ENCODE measurements at places on chromosomes 3 and 15.

GRCh38 chr15:60044636-60045270, 40.6 kb downstream of the FOXB1 start:
- no peak for DNase-seq

DNA sequence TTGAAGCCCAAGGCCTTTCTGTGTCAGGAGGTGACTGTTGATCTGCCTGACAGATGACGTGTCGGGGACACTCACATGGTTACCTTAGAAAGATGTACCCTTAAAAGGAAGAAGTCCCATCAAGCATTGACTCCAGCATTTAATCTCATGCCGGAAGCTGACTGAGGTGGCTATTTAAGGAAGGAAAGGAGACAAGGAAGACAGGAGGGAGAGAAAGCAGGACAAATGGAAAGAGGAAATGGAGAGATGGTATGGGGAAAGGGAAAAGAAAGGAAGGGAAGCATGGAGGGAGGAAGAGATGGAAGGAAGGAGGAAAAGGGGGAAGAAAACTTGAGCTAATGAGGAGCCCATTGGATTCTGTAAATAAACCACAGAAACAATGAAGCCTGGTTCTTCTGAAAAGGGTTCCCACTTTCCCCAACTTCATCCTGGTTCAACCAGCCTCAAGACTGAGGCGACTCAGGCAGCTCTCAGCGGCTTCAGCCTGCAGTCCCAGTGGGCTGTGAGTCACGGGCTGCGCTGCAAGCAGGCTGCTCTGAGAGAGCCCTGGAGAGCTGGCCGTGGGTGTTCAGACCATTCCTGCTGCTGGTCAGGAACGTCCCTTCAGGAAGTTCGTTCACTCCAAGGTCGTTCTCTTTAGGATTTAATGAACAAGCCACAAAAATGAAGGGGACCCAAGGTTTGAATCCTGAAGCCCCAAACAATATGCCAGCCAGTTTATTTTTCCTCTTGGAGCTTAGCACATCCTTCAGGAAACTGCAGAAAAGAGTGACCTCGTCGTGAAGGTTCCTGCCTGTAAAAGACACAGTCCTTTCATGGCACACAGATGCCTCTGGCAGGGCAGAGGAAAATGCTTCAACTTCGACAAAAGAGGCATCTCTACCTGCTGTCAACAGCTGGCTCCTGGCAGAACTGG, 69.6 kb upstream of the THBS1 start:
- no peak for DNase-seq

GRCh38 chr3:45163481-45163880, 17.3 kb upstream of the CDCP1 start:
- DNase-seq = no peak

DNA sequence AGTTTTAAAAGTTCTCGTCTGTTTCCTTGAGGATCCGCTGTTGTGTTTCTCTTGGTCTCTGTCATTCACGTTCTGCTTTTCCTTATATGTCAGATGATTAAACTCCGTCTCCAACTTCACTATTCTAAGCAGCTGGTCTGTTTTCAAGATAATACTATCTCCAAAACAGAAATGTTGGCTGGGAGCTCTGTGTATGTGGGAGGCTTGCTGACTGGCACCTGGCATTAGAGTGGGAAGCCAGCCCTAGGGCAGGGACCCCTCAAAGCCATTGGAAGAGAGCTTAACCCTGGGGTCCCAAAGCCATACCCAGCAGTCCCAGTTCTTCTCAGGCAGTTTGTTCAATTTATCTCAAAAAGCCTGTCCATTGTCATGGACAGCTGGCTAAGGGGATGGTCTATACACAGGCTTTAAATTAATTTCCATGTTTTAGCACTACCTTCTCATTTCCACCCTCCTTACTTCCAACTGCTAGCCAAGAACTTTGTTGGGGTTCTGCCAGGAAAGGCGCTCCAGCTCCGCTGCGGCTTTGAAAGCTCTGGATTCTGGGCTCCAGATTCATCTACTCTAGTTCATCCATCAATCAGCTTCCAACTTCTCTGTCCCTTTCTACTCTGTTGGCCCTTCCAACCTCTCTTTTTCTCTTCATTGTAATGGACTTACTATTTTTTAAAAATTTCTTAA, 9.2 kb downstream of the BTBD1 start:
- DNase-seq = peak; percentile 42
